ENCODE measurements at places on chromosomes 3 and 15.

DNA sequence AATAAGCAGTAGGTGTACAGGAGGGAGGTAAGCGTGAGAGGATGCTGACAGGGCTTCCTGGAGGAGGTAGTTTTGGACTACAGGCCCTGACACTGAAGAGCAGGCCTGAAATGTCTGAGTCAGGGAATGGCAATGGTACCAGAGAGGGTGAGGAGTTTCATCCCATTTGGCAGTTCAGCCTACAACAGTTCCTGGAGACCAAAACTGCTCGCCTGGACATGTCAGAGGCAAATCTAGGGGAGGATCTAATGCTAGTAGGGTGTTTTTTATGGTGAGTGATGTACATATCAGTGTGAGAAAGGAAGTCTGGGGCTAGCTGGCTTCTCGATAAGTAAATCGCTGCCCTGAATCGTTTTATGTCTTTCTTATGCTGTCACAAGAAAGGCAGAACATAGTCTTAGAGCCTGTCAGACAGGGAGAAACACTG, 13.8 kb upstream of the TNFSF10 start:
- no peak for DNase-seq

GRCh38 chr15:43209059-43209824, 11.6 kb downstream of the EPB42 start:
- peak; percentile 56 for DNase-seq

DNA sequence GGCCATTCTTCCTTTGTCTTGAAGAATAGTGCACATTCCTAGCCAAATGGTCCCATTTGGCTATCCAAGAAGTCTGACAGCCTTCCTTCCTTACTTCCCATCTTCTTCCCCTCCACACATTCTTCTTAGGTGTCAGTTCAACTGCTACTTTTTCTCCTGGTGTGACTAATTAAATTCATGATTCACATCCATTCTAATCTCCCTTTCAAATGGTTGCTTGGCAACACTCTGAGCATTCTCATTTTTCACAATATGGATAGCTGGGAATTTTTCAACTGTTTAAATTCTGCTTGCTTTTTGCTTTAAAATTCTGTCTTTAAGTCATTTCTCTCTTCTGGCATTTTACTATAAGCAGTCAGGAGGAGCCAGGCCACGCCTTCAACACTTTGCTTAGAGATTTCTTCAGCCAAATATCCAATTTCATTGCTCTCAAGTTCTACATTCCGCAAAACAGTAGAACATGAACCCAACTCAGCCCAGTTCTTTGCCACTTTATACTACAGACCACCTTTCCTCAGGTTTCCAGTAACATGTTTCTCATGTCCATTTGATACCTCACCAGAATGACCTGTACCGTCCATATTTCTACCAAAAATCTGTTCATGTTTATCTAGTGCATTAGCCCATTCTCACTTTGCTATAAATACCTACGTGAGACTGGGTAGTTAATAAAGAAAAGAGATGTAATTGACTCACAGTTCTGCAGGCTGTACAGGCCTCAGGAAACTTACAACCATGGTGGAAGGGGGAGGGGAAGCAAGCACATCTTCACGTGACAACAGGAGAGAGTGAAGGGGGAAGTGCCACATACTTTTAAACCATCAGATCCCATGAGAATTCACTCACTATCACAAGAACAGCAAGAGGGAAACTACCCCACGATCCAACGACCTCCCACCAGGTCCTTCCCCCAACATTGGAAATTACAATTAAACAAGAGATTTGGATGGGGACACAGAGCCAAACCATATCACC, 31.9 kb upstream of the MCF2L2 start:
- no peak for DNase-seq

GRCh38 chr15:69854521-69855181, 243.1 kb downstream of the TLE3 start:
- DNase-seq: no peak

DNA sequence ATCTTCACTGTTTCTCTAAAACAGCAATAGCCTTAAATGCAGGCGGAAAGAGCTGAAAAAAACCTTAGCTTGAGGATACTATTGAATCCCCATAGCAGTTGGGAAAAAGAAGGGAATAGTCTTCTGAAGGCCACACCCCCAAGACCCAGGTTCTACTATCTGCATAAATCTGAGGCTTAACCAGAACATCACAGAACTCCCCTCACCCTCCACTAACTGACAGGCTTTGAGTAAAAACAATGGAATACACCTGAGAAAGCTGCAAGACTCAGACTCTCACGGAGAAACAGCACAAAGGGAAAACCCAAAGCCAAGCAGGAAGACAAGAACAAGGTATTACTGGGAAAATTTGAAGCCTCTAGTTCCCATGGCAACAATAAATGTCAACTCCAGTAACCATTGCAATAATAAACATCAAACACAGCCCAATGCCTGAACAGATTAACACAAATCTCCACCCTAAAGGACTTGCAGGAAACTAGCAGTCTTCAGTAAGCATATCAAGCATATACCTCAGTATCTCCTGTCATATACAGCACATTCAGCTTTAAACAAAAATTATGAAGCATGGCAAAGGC, 56.4 kb downstream of the TMCC1 start:
- DNase-seq: no peak

DNA sequence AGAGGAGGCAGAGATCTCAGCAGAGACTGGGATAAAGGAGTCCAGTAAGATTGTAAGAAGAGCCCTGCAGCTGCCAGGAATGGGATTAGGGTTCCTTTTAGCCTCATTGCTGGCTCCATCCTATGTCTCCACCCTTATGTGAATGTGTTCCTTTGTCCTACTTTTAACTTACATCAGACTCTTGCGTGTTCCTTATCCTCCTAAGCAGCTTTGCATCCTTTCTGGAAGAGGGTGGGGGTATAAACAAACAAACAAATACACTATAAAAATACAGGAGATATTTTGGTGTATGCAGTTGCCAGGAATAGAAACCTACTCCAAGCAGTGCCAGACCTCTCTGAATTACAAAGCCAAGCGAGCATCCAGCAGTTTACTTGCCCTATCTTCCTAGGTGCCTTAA, 194.7 kb downstream of the ADAMTS9 start:
- no peak for DNase-seq

- DNase-seq: peak; percentile 15
Observed at GRCh38 chr3:49701388-49702077, 12.2 kb downstream of the RNF123 start.

- no peak for DNase-seq
Observed at GRCh38 chr3:170137986-170138385, 43.5 kb downstream of the PHC3 start.

DNA sequence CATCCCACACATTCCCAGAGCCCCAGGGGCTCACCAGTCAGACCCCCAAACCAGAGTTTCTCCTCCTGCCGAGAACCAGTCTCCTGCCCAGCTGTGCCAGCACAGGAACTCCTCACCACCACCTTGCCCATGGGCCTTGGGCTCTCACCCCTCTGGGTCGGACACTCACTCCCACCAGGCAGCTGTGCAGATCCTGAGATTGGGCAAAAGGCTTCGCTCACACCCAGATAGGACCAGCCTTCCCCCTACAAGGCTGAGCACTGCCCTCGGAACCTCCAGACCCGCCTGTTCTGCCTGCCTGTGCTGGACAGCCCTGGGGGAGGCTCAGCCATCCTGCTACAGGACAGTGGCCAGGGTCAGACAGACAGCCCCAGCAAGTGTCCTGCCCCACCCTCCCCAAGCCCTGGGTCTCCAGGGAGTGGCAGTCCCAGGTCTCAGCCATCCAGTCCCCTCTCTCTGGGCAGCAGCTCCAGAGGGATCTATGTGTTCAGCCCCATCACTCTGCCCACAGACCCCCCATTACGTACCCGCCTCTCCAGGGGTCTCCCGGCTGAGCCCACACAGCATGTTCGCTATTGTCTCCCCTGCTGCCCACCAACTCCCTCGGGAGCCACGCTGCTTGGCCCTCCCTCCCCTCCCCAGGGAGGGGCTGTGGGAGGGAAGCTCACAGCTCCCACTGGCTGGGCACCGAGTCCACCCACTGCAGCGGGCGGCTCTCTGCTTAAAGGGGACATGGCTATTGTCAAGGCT, at the start of gene GRIP2:
GRIP2 (minus strand) TSS at position 601 of the 750 bp plus-strand sequence; CDS start at position 567, 34 bp downstream.
- DNase-seq: no peak

- DNase-seq: no peak
Observed at GRCh38 chr3:100665230-100665629, 44.1 kb upstream of the TFG start.
